ENCODE measurements at places on chromosomes 6 and 20.

DNA sequence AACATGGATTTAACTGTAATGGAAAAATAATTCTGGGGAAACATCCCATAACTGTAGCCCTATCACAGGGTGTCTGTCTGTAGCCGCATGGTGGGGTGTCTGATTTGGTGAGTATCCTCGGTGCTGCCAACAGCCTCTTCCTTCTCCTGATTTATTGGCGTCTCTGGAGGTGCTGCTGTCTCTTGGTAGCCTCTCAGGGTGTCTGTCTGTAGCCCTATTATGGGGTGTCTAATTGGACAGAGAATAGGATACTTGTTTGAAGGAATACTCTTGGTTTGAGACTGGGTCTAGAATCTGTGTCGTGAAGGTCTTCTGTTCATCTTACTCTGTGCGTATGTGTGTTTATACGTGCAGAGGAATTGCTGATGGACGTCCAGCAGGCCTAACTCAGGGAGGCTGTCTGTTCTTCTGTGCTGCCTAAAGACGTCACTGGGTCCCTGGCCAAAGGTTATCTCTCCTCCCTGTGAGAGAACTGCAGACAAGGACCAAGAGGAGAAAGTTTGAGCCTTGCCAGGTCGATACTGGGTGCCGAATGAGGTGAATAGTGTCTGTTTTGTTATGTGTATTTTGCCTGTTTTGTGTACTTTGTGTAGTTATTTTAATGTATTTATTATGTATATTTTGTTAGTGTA, 18.9 kb upstream of the AGPAT4 start:
- no peak for DNase-seq

- no peak for DNase-seq
Observed at GRCh38 chr6:109453594-109454495, 1.7 kb downstream of the MICAL1 start.

DNA sequence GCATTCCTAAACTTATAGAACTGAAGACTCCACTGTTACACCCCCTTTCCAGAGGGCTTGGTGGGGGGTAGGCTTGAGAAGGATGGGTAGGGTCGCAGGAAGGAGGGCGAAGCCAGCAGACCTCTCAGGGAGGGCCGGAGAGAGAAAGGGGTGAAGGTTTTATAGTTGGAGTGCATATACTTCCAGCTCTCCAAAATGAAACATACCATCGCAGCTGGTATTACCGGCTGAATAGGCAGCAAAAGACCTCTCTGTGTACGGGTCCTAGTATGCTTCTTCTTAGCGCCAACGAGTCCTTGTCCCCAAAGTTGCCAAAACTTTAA, 1.0 kb upstream of the VGLL2 start:
- no peak for DNase-seq

DNA sequence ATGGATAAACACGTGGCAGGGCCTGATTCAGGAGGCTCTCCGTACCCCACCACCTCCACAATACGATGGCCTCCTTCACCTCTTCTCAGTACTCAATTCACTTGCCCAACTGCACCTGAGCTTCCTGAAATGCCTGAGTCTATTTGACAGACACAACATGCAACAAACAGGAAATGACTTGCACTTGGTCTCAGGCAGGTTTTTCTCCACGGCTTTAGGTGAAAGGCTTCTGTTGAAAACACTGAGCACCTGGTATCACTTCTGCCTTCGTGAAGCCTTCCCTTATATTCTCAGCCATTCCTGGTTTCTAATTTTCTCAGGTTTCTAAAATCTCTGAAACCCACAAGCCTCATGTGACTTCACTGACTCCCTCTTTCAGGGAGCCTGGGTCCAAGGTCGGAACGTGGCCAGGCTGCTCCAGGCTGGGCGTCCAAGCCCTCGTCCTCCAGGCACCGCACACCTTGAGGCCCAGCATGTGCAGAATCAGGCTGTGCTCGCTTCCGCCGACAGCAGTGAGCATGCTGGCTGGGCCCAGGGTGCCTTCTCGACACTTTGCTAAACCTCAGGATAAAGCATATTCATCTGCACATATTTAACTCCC, 34.7 kb downstream of the TAF4 start:
- peak; percentile 8 for DNase-seq

DNA sequence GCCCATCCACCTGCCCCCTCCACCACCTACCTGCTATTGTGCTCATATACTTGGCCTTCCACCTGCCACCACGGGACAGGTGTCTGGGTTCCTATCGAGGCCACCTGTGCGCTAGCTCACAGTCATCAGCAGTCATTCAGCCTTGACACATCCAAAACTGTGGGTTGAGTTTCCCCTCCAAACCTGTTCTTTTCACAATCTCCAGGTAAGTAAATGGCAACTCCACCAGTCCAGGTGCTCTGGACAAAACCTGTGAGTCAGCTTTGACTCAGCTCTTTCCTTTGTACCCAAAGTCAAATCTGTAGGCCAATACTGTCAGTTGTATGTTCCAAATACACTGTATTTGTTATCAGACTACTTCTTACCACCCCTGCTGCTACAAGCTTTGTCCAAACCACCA, 52.6 kb downstream of the SPTLC3 start:
- DNase-seq: no peak

- no peak for DNase-seq
Observed at GRCh38 chr6:149766156-149766769, 16.7 kb downstream of the PCMT1 start.

- DNase-seq: no peak
Observed at GRCh38 chr20:53040693-53041589, 68.8 kb downstream of the TSHZ2 start.

GRCh38 chr20:37310951-37311350, 21.5 kb downstream of the MANBAL start:
- DNase-seq: no peak

DNA sequence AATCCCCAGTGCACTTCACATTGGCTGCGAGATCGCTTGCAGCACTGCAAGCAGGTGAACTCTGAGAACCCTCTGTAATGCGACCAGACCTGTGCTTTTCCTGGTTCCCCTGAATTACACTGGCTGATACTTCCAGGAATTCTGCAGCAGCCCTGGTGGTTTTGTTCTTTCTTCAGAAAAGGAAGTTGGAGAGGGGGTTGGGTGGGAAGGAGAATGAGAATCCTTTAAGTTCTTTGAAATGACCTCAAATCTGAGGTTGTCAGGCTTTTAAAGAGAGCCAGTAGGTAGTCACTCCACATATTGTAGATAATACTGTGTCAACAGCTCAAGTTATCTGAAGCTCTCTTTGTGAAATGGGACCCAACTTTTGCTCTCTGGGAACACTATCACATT, 62.4 kb downstream of the GCNT2 start:
- no peak for DNase-seq

GRCh38 chr6:63714091-63714490, 78.5 kb downstream of the PHF3 start:
- no peak for DNase-seq

DNA sequence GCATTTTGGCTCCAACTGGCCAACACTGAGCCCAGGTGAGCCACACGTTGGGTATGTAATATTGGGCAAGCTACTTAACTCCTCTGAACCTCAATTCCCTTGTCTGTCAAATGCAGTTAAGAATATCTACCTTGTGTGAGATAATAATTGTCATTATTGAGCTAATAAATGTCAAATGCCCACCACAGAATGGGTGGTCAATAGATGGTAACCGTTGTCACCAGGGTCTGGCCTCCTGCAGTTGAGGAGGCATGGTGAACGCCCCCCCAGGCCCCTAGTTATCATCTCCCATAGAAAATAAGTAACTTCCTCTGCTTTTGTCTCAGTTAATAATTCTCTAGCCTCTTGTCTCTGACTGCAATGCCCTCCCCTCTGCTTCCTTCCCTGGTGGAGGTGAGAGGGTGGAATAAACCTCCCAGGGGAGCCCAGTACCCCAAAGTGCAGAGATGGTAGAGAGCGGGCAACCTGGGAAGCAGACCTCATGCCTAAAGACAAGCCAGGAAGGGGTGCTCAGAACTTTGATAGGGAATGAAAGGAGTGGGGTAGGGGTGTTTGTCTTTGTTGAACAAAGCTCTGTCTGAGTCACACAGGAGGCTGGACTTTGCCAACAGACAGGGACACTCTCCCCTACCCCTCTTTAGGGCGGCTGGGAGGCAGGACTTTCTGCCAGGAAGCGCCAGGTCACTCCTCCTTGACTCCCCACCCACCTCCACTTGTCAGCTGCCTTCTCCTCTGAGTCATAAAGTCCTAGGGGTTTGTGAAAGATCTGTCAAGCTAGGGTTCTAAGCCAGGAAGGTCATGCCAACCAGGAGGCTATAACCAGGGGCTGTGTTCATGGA, 1.3 kb upstream of the UNC5CL start:
- no peak for DNase-seq

DNA sequence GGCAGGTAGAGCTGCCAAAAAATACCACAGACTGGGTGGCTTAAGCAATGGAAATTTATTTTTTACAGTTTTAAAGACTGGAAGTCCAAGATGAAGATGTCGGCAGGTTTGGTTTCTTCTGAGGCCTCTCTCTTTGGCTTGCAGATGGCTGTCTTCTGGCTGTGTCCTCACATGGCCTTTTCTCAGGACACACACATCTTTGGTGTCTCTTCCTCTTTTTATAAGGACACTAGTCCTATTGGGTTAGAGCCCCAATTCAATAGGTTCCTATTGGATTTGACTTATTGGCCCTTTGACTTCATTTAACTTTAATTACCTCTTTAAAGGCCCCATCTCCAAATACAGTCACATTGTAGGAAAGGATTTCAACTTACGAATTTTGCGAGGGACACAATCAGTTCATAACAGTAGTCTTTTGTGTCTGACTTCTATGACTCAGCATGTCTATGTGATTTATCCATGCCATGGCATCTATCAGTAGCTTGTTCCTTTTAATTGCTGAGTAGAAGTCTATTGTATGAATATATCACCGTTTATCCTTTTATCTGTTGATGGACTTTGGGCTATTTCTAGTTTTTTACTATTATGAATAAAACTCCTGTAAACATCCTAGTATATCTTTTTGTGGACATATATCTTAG, 11.0 kb upstream of the TCP11 start:
- no peak for DNase-seq

GRCh38 chr20:47051936-47052526, 157.4 kb downstream of the EYA2 start:
- DNase-seq: no peak

DNA sequence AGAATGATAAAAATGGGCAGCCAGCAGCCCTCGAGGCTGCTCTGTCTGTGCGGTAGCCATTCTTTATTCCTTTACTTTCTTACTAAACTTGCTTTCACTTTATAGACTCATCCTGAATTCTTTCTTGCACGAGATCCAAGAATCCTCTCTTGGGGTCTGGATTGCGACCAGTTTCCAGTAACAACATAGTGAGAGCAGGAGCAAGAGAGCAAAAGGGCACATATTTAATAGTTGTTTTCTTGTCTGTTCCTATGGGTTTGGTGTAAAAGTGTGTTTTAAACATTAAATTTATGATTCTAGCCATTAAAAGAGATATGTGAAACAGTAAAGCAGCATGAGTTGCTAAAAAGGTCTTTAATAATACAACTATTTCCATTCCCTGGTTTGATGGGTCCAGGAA, 78.8 kb upstream of the OPRM1 start:
- no peak for DNase-seq

DNA sequence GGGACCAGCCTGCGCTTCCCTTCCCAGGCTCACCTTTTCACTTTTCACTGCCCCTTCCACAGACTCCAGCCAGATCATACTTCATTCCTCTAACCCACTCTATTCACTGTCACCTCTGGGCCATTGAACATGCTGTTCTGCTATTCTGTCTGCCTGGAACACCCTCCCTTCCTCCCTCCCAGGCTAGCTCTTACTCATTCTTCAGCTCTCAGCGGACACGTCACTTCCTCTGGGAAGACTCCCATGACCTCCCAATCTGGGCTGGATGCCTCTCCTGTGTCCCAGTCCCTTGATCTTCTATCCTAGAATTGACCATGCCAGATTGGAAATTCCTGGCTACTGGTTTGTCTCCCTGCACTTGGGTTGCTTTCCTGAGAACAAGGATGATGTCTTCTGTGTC, 5.0 kb downstream of the SLC12A5 start:
- no peak for DNase-seq

DNA sequence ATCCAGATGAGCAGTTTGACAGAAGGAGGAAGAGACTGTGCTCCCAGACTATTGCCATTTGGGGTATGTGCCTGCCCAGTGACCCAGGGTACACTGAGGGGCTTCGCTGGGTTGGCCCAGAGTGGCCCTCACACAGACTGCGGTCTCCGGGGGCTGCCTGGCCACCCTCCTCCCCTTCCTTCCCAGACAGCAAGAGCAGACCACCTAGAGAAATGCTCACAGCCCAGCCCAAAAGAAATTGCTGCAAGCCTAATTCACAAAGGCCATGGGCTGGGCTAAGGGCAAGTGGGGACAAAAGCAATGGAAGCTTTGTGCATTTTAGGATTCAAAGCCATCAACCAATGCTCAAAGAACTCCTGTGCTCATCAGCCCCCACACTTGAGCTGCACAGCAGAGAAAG, 277.6 kb downstream of the CDC5L start:
- no peak for DNase-seq

GRCh38 chr20:11936157-11936556, 18.5 kb downstream of the BTBD3 start:
- no peak for DNase-seq

- DNase-seq: no peak
Observed at GRCh38 chr6:117448732-117449485, 23.2 kb upstream of the ROS1 start.

DNA sequence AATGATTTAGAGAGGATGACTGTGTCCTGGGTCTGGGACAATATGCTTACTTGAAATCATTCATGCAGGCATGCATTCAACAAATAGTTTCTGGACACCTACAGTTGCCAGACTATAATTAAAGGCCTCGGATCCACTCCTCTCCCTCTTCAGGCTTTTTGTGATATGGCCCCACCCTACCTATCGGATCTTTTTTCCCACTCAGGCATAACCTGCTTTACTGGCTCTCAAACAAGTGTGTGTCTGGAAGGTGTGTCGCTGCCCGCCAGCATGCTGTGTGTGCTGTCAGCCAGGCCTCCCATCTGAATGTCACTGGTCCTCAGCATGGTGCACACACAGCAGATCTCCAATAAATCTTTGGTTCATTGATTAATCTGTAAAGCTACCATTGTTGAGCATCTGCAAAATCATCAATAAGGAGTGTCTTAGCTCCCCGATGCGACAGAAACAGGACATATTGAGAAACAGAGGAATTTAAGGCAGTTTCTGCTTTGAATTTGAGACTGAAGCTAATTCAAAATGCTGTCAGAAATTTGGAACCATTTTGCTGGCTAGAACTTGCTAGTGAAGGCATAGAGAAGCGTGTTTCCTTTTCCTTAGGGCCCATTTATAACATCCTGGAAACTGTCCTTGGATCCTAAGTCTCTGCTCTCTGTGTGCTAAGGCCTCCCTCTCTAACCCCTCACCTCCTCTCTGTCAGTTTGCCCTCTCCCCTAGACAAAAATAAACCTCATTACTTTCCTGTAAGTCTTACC, 23.5 kb upstream of the CCN6 start:
- no peak for DNase-seq
